ENCODE measurements at places on chromosomes 4 and X.

- DNase-seq: peak; percentile 4
Measured at GRCh38 chrX:72495046-72495445, 77.6 kb downstream of the HDAC8 start.

GRCh38 chrX:15177316-15177715 is 92.6 kb downstream of the ASB9 start:
- DNase-seq: no peak

DNA sequence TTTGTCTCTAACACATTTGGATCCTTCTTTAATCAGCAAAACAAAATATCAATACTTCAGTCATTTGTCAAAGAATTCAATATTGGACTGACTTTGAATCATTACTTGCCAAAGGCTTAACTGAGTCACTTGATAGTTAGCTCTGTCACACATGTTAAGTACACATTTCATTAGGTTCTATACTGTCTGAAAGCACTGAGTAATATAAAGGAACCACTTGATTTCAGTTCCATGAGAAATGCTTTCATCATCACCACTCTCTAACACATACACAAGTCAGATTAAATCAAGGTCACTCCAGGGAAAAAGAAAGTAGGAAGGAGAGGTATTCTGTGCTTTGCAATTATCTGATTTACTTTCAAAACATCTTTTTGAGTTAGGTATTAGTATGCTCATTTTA is 1233.1 kb downstream of the C4orf33 start:
- DNase-seq: peak; percentile 25

GRCh38 chrX:10485326-10485725 is 135.1 kb downstream of the MID1 start:
- DNase-seq: peak; percentile 32

DNA sequence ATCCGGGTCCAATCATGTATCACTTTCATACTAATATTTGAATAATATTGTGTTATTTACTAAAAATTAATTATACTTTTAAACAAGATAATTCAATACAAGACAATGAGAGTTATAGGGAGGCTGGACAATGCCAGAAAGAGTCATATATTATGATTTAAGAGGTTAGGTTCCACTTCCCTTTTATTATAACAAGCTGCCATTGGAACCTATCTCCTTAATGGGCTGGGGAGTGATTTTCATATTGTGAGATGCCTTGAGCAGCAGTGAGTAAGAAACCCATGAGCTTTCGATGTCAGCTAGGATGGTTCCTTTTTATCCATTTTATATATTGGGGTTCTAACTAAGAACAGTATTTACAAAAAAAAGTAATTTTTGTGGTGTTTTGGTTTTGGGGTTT is 91.8 kb downstream of the MAB21L2 start:
- DNase-seq: no peak

DNA sequence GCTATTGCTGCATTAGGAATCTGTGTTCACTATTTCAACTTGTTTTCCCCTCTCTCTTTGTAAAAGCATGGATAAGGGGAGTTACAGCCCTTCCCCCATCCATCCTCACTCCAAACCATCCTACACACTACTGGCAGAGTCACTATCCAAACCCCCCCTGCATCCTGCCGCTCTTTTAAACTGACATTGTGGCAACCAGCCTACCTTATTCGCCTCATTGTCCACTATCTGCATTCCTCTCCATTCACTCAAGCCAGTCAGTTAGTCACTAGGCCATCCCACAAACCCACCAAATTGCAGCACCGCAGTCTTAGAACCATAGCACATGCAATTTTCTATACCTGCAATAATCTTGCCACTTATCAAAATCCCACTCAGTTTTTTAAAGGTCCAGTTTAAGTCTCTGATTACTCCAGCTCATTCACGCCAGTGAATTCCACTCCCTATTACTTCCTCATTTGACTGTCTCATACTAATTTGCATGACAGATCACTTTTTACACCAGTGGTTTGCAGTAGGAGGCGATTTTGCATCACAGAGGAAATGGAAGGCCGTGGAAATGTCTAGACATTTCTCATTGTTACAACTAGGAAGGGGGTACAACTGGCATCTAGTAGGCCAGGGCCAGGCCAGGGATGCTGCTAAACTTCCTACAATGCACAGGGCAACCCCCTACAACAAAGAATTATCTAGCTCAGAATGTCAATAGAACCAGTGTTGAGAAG is 181.8 kb downstream of the HS6ST2 start:
- DNase-seq: no peak

DNA sequence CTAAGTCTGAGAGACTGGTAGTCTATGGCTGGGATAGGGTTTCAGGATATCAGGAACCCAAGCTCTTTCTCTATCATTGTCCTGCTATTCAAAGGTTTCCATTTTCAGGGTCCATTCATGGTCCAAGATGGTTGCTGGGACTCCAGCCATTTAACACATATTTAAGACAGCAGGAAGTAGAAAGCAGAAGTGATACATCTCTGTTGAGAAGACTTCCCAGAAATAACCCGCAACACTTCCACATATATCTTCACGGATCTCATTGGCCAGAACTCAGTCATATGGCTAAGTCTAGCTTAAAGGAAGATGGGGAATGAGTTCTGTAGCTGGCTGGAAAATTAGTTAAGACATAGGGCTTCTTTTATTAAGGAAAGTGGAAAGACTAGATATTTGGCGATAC is 23.8 kb downstream of the CTSO start:
- no peak for DNase-seq

- DNase-seq: no peak
Measured at GRCh38 chr4:73864365-73864764, 4.8 kb upstream of the CXCL1 start.

DNA sequence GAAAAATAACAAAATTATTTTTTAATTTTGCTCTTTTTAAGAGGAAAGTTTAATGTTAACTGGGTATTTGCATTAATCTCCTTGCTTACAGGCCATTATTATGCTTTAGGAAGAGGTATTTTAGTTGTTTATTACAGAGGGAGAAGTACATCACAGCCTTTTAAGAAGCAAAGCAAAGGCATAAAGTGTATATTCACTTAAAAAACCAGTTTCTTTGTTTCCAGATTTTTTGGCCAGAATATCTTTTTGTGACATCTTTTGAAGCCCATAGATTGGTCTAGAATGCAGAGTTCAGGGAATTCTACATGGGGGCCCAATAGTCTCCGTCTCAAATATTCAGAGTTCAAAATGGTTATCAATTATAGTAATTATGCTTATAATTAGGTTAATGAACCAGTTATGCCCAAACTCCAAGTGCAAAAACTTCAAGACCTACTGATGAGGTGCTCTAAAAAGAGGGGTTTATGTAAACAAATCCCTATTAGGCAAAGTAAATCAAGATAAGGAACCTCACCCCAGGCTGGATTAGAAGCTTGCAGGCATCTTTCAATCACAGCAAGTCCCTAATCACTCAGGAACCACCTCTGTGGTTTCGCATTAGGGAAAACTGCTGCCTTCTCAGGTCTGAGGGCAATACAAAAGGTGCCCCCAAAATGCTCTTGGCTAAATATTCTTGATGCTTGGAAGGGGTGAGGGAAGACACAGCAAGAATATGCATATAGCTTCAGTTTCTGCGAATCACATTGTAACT is 1.4 kb downstream of the CXXC4 start:
- no peak for DNase-seq

DNA sequence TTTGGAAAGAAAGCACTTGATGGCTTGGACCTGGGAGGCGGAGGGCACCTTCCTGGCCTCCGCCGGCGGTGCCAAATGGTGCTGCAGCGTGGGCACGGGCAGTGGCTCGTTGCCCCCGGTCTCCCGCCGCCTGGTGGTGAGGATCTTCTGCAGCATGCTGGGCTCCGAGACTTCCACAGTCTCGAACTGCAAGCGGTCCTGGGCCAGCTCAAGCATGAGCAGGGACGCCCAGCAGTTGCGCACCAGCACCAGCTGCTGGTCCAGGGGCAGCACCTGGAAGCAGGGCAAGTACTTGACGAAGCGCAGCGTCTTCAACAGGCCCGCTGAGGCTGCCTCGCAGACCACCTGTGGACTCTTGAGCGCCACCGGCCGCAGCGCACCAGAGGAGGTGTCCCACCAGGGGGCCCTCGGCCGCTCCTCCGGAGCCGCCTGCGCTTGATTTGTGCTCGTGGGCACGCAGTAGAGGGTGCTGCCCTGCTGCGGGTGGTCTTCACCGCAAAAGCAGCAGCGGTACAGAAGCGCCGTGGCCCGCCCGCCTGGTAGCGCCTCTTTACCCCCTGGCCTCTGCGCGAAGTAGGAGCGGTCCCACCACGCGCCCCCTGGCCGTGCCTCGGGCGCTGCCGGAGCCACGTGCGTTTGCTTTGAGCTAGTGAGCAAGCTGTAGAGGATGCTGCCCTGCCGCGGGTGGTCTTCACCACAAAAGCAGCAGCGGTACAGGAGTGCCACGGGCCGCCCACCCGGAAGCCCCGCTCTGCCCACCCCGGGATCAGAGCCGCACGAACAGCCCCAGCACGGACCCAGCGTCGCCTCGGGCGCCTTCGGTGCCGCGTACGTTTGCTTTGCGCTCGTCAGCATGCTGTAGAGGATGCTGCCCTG is 689 bp downstream of the NR0B1 start:
- DNase-seq: peak; percentile 13

DNA sequence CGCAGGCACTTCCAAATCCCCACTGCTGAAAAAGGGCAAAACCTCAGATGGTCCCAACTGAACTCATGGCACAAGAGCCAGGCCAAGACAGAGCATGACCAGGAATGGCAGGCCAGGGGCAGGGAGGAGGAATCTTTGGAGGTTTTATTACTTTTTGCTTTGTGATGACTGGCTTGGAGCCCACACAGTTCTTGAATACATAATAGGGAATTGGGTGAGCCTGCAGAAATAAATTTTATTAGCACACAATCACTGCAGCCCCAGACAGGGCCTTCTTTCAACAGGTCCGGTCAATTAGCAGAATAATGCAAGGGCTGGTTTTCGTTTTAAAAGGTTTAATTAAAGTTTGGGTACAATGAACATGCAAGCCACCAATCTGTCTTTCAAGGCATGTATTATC is 23.4 kb upstream of the MAMLD1 start:
- no peak for DNase-seq

DNA sequence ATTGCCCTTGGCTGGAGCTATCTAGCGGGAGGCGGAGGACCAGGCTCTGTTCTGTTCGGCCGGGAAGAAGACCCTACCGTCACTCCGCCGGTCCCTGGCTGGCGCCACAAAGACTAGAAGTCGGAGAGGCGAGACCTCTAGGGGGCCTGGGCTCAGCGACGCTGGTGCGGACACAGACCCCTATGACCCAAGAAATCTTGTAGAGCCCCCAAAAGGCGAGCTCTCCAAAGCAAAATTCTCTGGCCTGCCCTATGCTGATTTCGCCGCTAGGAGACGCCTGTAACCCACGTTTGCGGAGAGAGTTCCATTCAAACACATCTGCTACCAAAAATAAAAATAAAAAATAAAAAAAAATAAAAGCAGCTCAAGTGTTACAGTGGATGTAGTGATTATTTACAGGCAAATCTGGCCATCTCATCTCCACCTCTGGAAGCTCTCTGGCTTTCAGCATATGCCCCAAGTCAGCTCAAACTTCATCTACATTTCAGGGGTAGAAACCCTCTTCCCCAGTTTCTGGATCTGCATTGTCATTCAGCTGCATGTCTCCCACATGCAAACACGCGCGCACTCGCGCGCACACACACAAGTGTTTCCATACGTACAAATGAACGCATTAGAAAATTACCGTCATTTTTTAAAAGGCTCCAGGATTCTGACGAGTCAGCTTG is 2.4 kb upstream of the PCDH10 start:
- DNase-seq: peak; percentile 90

DNA sequence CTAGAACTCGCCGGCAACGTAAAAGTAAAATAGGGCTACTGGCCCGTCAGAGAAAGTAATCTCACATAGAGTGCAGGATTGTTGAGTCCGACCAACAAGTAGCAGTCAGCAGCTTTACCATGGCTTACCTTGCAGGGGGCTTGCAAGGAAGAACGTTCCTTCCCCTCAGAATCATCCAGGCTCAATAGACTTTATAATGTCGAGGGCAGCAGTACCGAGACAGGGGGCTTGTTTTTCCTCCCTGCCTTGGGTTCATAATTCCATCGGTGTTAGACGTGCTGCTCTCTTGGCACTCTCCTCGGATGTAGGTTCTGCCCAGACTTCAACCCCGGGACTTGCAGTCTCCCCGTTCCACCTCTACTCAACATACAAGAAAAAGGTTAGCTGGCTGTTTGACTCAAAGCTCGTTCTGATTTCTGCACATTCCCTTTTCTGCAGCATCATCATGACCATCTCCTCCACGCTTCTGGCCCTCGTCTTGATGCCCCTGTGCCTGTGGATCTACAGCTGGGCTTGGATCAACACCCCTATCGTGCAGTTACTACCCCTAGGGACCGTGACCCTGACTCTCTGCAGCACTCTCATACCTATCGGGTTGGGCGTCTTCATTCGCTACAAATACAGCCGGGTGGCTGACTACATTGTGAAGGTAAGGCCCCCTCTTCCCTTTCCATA is 1.5 kb downstream of the SLC10A4 start:
- DNase-seq: no peak

DNA sequence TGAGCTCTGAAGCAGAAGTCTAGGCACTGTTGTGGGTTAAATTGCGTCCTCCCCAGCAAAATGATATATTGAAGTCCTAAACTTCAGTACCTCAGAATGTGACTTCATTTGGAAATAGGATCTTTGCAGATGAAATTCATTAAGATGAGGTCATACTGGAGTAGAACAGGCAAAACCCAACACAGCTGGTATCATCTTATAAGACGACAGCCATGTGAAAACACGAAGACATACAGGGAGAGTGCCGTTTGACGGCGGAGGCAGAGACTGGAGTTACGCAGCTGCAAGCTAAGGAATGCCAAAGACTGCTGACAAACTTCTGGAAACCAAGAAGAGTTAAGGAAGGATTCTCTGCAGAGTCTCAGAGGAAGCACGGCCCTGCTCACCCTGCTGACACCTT is 241.5 kb downstream of the MAML3 start:
- DNase-seq: no peak

DNA sequence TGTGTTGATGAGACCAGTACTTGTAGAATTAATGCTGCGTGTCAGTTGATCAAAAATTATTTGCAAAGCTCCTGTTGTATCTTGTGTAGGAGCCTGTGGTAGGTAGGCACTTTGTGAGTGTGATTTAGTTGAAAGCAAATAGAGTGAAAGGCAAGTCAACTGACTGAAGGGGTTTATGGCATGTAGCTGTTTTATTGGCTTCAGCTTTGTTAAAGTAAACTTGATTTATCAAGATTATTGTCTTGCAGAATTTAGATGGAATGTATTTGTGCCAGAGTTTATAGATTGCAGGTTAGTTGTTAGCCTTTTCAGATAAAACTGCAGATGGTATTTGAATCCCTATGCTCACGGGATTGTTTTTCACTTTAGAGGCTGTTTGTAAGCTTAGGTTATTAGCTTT is 128.0 kb downstream of the FRAS1 start:
- DNase-seq: no peak

DNA sequence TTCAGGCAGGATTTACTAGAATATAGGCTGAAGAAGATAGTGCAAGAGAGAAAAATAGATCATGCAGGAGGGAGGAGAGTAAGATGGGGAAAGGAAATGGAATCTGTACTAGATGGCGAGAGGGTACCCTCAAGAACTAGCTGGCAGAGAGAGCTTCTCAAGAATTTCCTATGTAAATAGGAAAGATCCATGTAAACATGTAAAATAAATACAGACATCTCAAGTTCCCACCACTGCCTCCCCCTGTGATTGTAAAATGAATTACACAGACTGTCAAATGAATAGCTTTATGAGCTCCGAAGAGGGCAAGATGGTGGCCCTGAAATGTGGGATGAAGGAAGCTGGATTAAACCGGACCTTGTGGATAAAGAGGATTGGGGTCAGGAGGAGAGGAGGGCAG is 178.0 kb downstream of the PALLD start:
- DNase-seq: peak; percentile 39
